ENCODE measurements at places on chromosomes 1 and 21.
A peak's percentile ranks its signal among the peaks of the same experiment; 100 is the strongest.

DNA sequence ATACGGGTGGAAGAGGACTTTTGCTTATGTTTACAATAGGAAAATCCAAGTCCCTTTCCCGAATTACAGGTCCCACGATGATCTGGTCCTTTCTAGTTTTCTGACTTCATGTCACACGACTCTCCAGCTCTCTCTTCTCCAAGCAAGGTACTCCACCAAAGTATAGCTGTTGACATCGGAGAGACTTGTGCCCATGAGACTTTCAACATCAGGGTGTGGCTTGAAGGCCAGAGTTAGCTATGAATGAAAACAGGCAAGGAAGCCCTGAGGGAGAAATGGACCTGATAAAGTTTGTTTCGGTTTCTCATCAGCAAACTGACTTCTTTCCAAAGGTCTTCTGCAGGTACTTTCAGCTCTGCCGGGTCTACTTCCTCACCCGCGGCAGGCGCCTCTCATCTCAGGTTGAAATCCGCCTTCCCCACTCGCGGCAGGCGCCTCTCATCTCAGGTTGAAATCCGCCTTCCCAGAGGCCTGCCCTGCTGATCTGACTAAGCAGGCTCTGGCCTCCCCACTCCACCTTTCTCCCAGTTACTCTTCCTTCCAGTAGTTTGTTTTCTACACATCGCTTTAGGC lies 2.1 kb upstream of the PER3 start:
- no peaks in the 10 kb centered on the region for H3K36me3 ChIP-seq
- peak overlapping the region; percentile 64 for H3K4me3 ChIP-seq
- H3K27me3 ChIP-seq = no peaks in the 10 kb centered on the region
- H3K27ac ChIP-seq = no peak overlapping the region
- H3K4me1 ChIP-seq = peaks cover 24% of the 10 kb centered on the region
- DNase-seq = peak; percentile 36

GRCh38 chr1:27504588-27505419 lies 14.8 kb upstream of the WASF2 start:
- peaks cover 5% of the 10 kb centered on the region for H3K4me1 ChIP-seq
- H3K27me3 ChIP-seq = no peaks in the 10 kb centered on the region
- no peak overlapping the region for H3K4me3 ChIP-seq
- H3K27ac ChIP-seq = no peak overlapping the region

GRCh38 chr1:27418326-27419185 lies 26.1 kb downstream of the GPR3 start:
- no peaks in the 10 kb centered on the region for H3K27me3 ChIP-seq
- DNase-seq = no peak
- no peak overlapping the region for H3K4me3 ChIP-seq
- H3K27ac ChIP-seq = peak overlapping the region; percentile 65
- peaks cover 16% of the 10 kb centered on the region for H3K36me3 ChIP-seq

DNA sequence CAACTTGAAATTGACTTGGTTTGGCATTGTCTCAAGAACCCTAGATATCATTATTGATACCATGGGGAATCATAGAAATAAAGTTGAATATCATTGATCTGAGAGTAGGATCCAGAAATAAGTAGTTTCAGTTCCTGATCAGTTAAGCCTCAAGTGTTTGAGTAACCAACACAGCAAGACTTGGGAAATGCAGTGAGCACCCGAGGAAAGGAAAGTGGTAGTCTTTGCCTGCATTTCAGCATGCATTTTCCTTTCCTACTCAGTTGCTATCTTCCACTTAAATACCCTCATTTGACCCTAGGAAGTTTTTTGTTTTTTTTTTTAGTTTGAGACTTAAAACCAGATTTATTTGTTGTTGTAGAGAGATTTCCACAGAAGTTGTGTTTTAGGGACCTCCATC lies 18.9 kb downstream of the CLEC20A start:
- no peak for DNase-seq
- H3K4me1 ChIP-seq = no peaks in the 10 kb centered on the region
- no peak overlapping the region for H3K4me3 ChIP-seq
- H3K27ac ChIP-seq = no peak overlapping the region
- H3K27me3 ChIP-seq = no peaks in the 10 kb centered on the region

GRCh38 chr1:159509440-159510228 lies 26.2 kb downstream of the OR10J5 start:
- peaks cover 19% of the 10 kb centered on the region for H3K36me3 ChIP-seq
- no peak overlapping the region for H3K4me3 ChIP-seq

DNA sequence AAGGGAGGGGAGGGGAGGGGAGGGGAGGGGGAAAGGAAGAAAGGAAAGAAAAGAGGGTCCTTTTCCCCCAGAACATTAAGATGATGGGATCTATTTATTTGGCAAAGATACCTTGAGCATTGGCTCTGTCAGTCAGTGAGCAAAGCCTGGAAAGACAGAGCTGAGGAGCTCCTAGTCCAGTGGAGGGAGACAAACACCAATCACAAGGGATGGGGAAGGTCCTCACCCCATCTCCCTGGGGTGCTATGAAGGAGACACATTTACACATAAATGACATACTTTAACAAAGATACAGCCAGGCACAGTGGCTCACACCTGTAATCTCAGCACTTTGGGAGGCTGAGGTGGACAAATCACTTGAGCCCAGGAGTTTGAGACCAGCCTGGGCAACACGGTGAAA lies 154.9 kb upstream of the TIAM1 start:
- H3K4me1 ChIP-seq = no peaks in the 10 kb centered on the region
- H3K27me3 ChIP-seq = no peaks in the 10 kb centered on the region
- no peak overlapping the region for H3K4me3 ChIP-seq
- H3K27ac ChIP-seq = no peak overlapping the region

- peaks cover 15% of the 10 kb centered on the region for H3K36me3 ChIP-seq
- no peak for DNase-seq
- H3K27ac ChIP-seq = peak overlapping the region; percentile 80
- no peak overlapping the region for H3K4me3 ChIP-seq
- no peaks in the 10 kb centered on the region for H3K27me3 ChIP-seq
Measured at GRCh38 chr1:93565496-93566206, 116.0 kb downstream of the BCAR3 start.

- no peak for DNase-seq
- no peaks in the 10 kb centered on the region for H3K27me3 ChIP-seq
- H3K36me3 ChIP-seq = peaks cover 22% of the 10 kb centered on the region
- peaks cover 10% of the 10 kb centered on the region for H3K4me1 ChIP-seq
- H3K4me3 ChIP-seq = no peak overlapping the region
Measured at GRCh38 chr1:13778431-13778830, 78.4 kb downstream of the PRDM2 start.

DNA sequence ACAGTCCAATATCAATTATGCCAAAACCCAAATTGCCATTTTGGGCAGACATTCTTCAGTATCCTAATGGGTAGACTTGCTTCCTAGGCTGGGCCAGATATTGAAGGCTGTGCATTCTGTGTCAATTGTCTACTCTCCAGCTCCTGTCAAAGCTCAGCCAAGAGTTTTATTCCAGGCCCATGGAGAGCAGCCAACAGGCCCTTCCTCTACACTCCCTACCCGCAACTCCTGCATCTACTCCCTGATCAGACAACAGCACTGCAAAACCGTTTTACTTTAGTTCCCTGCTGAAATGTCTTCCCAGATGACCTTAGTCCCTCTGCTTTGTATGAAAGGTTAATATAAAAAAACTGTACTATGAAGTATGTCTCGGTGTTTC lies 6.6 kb upstream of the ADORA3 start:
- no peaks in the 10 kb centered on the region for H3K27me3 ChIP-seq
- peaks cover 45% of the 10 kb centered on the region for H3K4me1 ChIP-seq
- no peak overlapping the region for H3K27ac ChIP-seq
- DNase-seq = no peak
- no peak overlapping the region for H3K4me3 ChIP-seq

DNA sequence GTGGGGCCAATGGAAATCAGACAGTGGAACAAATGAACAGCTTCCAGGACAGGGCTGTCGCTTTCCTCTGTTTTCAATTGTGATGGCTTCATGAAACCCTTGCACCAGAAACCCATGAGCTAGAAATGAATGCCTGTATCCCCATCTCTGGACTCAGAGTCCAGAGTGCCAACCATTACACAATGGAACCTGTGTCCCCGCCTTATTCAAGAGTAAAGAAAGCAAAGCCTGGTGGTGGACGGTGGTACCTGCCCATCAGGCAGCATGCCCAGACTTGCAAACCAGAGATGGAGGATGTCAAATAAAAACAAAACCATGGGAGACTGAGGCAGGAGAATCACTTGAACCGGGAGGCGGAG lies 4.4 kb upstream of the CAPN2 start:
- peaks cover 5% of the 10 kb centered on the region for H3K4me1 ChIP-seq
- H3K4me3 ChIP-seq = no peak overlapping the region
- H3K27me3 ChIP-seq = peaks cover 10% of the 10 kb centered on the region

Data from naive B cell (primary cell).